Ascending aorta (tissue), 2 donors: ENCODE measurements at places on chromosomes 1 and 21.

DNA sequence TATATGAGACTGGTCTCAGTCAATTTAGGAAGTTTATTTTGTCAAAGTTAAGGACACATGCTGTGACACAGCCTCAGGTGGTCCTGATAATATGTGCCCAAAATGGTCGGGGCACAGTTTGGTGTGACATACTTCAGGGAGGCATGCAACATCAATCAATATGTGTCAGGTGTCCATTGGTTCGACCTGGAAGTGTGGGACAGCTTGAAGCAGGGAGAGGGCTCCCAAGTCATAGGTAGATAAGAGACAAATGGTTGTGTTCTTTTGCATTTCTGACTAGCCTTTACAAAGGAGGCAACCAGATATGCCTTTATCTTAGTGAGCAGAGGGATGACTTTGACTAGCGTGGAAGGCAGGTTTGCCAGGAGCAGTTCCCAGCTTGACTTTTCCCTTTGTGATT lies 4.5 kb upstream of the ERVH48-1 start:
- no peak for DNase-seq

- DNase-seq = no peak
Observed at GRCh38 chr1:226799634-226800281, 60.7 kb upstream of the ITPKB start.

DNA sequence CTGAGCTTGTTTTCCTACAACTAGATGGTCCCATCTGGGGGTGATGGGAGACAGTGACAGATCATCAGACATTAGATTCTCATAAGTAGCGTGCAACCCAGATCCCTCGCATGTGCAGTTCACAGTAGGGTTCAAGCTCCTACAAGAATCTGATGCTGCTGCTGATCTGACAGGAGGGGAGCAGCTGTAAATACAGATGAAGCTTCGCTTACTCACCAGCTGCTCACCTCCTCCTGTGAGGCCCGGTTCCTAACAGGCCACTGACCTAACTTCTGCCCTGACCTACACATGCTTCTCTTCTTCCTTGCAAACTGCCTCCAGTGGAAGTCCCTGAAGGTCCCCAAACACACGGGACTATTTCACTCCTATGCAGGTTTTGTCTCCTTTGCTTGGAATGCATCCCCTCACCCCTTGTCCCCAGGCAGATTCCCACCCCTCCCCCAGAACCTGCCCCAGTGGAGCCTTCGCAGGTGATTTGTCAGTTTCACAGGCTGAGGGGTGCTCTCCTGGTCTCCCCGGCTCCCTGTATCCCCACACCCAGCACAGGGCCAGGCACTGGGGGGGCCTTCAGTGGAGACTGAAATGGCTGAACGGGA lies 5.7 kb upstream of the ZBTB48 start:
- no peak for DNase-seq

- peak; percentile 68 for DNase-seq
Observed at GRCh38 chr1:84298684-84299535, 2.6 kb upstream of the SAMD13 start.

DNA sequence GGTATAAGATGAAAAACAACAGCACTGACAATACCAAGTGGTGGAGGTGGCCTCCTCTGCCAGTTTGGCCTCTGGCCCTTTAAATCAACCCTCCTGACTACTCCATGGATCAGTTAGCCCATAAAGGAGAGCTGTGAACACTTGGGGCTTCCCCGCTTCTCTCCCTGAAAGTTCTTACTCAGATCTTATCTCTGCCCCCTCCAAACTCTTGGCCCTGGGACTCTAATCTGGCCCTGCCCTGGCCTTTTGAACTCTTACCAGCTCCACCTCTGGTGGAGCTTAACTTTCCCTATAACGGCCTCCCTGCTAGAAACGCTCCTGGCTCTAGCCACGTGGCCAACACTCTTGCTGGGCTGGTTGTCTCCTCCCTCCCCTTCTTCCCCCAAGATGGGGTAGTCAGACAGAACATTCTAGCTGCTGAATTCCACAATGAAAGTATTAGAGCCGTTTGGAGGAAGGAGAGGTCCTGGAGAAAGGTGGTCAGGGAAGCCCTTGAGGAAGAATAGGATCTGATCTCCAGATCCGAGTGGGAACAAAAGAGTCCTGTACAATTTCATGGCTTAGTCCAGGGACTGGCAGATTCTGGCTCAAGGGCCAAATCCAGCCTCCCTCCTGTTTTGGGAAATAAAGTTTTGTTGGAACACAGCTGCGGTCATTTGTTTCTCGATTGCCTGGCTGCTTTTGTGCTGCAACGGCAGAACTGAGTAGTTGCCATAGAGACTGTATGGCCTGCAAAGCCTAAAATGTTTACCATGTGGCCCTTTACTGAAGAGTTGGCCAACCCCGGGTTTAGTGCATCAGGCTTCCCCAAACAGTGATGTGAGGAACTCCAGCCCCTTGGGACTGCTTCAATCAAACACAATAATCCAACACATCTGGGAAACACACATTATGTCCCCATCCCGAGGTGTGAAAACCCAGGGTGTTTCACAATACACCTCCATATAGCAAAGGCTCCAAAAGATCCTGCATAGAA lies 9.5 kb upstream of the PIGR start:
- DNase-seq = no peak

GRCh38 chr1:41639332-41639936 lies 155.0 kb upstream of the EDN2 start:
- no peak for DNase-seq

DNA sequence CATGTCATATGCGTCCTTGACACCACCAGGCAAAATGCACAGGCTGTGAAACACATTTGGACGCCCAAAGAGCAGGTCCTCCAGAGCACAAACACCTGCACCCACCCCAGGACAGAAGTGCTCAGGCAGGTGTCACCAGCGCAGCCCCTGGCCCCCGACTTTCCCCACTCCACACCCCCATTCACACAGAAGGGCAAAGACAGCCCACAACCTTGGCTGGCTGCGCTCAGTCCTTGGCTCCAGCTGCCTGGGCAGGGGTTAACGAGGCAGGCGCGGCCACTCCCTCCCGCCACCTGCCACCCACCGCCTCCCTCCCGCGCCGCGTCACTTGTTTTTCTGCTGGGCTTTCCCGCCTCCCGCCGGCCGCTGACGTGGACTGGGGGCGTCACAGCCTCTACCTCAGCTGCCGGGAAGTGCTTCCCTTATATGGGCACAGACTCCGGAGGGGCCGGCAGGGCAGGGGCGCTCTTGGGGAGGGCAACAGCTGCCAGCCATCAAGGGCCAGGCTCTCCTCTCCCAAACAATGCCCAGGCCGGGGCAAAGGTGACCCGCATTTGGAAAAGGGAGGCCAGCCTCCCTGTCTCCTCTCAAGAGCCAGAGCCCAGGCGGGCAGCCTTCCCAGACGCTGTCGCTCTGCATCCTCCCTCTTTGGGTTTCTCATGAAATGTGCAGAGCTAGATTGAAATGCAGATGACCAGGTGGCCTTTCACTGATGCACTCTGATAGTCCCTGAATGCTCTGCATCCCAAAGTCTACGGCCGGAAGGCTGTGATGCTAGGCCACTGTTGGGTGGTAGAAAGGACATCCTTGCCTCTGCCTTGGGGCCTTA lies 14.8 kb upstream of the BTG2 start:
- DNase-seq = peak; percentile 88

- no peak for DNase-seq
Observed at GRCh38 chr1:223524930-223525451, 131.8 kb downstream of the CCDC185 start.

DNA sequence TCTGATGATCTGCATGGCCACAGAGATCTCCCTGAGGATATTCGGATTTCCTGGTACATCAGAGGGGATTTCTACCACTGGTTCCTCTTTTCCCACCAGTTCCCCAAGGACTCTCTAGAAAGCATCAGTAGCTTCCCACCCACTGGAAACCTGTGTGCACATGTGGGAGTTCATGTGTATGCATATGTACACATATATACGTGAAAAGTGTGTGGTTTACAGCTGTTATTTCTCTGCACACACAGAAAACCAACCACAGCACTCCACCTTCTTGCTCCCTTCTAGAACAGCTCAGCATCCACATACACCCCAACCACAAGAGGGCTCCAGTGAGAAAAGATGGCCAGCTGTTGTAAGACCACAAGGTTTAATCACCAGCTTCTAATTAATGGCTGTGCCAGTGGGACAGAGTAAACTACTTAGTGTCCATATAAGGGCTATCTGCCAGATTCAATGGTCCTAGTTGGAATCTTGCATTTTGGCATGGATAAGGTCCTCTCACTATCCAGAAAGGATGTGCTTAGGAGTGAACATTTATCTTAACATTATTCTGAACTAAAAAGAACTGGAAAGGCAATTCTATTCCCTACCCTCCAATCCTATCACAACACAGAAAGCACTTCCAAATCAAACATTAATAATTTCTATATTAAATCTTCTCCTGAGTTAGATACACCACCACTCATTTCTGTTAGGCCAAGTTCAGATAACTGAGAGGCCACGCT lies 24.1 kb downstream of the GPR3 start:
- no peak for DNase-seq

DNA sequence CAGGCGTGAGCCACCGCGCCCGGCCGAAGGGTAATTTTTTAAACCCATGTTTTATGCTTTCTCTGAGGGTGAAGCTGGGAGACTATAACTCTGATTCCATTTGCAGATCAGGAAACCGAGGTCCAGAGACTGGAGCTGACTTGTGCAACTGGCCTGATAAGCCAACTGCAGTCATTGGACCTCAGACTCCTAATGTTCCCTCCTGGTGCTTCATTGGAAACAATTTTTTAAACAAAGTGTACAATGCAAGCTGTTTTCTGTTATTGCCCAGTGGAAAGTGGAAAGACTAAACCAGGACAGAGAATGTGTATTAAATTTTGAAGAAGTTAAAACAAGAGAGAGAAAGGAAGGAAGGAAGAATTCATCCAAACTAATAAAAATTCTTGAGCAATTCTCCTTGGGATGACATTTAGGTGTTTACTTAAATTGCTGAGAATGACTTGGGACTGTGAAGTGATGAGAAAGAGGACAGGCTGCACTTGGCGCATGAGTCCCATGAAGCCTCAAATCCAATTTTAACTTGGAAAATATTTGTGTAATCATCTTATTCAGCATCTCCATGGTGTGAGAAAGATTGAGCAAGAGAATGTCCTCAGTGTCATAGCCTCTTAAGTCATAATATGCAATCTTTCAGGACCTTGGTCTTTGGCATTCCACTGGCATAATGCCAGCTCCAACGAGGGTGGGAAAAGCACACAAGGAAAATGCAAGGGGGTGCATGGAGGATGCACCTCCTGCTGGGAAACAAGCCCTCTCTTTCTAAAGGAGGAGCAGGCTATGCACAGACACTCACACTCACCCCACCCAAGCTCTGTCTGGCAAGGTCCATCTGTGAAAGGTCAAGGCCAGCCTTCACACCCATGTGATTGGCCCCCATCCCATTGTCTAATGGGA lies 342.0 kb downstream of the SIPA1L2 start:
- peak; percentile 68 for DNase-seq

DNA sequence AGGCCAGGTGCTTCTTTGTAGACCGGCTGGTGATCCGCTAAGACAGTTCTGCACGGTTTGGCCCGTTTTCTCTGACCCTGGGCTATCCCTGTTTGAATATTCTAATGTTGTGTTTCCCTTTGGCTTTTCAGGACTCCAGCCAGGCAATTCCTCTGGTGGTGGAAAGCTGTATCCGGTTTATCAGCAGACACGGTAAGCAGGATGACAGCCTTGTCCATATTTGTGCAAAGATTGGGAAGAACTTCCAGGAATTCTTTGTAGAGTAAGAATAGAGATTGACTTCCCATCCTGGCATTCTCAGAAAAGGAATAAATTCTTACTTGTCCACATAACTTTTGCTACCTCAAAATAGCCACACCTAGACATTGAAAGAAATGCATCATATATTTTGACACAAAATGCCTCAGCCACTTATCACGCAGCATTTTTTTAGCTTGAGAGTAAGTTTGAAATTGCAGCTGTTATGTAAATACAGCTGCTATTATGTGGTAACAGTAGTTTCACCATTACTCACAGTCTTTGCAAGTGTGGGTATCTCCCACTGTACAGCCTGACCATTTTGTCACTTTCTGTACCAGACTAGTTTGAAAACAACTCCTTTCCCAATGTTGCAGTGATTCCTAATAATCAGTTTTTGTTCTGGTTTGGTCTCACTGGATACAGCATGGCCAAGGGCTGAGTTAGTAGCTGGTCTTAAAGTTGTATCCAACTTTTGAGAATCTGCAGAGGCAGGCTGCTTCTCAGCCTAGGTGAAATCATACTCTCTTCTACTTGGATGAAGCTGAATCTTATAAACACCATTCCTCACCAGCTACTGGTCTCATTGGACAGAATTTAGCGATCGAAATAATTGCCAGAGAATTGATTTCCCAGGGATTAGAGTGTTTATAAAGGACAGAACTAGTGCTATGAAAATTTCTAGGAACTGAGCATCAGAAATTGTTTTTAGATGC lies 40.0 kb upstream of the IKBKE start:
- DNase-seq = no peak

GRCh38 chr1:26352338-26352679 lies 1.6 kb downstream of the CRYBG2 start:
- no peak for DNase-seq

- DNase-seq = no peak
Observed at GRCh38 chr1:115301438-115302020, 36.5 kb downstream of the NGF start.
